Stomach (tissue), 19 donors: ENCODE measurements at places on chromosomes 5 and 9. TPM values are rescaled to one million over a fixed set of nuclear protein-coding genes. Genes with fewer than 3 reads are reported as not detected.

GRCh38 chr5:38151878-38152277, 106.5 kb upstream of the EGFLAM start:
- no peak for DNase-seq

GRCh38 chr5:30561771-30562170, 631.7 kb upstream of the CDH6 start:
- DNase-seq, result no peak

- no peak for DNase-seq
Measured at GRCh38 chr5:88837817-88838216, 45.2 kb downstream of the MEF2C start.

Gene DOK3
- total RNA-seq, result 31.2 TPM

GRCh38 chr5:68757626-68758212, 336.1 kb upstream of the SLC30A5 start:
- no peak for DNase-seq

Gene PDE6A
- not detected for total RNA-seq

Gene CDH9
- total RNA-seq, result not detected

DNA sequence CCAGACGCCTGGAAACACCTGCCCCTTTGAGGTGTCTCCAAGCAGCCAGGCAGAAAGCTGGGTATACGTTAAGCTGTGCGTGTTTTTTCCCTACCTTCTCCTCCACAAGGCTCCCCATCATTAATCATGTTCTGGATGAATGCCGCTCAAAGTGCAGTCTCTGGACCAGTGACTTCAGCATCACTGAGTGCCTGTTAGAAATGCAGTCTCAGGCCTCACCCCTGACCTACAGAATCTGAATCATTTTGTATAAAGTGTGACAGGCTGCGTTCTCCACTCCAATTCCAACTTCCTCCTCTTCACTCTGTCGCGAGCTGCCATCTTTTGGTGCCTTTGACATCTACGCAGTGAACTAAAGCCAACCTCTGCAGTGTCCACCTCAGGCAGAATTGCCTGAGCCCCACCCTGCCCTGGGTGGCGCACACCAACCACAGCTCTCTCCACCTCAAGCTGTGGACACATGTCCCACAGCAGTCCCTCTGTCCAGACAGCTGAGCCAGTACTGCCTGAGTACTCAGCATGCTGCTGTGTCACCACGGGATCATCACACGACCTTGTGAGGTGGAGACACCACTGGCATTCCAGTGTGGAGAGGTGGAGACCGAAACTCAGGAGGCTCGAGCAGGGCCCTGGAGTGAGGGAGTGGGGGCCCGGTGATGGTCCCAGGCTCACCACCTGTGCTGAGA, 14.2 kb downstream of the PTPN3 start:
- DNase-seq, result no peak

Gene PRELID2
- 89.2 TPM for total RNA-seq

GRCh38 chr9:91583966-91584365, 160.3 kb upstream of the NFIL3 start:
- DNase-seq, result no peak

DNA sequence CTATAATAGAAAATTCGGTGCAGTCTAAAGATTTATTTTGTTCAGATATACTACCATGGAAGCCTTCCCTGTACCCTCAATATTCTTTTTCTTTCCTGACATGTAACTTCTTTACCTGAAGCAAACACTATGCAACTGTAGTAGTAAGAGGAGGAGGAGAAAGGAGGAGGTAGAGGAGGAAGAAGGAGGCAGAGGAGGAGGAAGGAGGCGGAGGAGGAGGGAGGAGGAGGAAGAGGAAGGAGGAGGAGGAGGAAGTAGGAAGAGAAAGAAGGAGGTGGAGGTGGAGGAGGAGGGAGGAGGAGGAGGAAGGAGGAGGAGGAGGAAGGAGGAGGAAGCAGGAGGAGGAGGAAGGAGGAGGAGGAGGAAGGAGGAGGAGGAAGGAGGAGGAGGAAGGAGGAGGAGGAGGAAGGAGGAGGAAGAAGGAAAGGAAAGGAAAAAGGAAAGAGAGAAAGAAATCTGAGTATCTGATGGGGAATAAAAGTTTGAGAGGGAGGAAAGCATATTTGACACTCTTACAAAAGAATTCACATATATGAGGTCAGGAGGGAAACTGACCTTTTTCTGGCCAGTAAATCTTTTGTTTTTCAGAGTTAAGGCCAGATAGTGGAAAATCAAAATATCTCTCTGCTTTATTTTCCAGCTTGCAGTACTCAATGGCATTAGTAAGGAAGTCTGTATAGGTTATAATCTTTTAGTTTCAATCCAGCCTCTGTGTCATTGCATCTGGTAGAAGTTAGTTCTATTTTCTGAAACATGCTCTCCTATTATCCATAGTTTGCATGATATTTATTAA, 114.5 kb upstream of the LPAR1 start:
- DNase-seq, result no peak

DNA sequence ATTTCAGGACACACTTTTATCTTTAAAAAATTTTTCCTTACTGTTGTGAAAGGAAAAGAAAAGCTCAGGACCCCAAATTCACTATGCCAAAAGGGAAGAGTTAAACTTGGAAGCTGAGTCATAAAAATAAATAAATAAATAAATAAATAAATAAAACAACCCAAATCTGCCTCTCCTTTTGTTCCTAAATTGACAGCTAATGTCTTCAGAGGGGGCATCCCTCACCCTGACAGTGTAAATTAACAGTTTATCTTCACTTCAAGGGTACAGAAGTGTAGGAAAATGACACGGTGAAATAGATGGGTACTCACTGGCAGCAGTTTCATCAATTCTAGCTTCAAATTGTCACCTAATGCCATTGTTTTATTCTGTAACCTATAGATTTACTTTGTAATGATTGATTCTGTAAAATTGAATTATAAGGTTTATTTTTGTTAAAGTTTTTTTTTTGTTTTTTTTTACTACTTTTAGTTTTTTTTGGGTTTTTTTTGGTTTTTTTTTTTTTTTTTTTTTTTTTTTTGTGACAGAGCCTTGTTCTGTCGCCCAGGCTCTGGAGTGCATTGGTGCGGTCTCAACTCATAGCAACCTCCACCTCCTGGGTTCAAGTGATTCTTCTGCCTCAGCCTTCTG, 18.5 kb upstream of the ANXA1 start:
- no peak for DNase-seq

Gene PAEP
- not detected for total RNA-seq

DNA sequence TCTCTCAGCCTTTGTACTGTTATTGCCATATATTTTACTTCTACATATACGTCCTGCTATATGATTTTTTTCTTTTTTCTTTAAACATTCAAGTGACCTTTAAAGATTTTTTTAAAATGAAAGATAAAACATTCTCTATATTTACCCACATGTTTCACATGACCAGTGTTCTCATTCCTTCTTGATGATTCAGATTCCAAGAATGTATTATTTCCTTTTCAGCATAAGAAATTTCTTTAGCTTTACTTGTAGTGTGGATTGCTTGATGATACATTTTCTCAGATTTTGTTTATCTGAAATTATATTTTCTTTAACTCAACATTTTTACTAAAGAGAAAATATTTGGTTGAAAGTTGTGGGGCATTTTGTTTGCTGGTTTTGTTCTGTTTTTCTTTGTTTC, 792.1 kb downstream of the BRINP1 start:
- no peak for DNase-seq

Gene IL4
- not detected for total RNA-seq

Gene APBA1
- 3.6 TPM for total RNA-seq

Gene ZFAND5
- total RNA-seq, result 644 TPM

DNA sequence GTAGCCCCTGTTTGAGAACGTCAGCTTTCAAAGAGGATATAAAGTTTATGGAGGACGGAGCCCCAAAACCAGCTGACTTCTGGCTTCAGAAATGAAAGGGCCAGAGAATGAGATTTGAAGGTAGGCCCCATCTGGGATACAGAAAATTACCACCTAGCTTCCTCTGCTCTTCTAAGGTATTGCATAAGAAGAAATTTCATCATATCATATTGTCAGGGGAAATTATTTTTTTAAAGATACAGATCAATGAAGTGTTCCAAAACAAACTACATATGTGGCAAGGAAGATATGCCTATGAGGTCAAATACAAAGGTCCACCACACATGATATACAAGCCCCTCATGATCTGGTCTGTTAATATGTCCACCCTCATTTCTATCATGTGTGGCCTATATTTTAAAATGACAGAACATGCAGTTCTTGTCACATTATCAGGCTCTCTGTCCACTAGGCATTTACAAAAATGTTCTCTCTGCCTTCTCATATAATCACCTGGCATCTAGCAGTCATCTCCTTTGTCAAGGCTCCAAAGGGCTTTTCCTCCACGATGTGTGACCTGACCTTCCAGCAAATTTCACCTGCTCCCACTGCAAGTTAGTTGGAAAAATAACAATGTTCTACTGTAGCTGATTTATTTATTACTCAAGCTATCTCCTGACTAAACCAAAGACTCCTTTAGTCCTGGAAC, 83.1 kb downstream of the DPYSL3 start:
- DNase-seq, result no peak

GRCh38 chr5:62829604-62829986, 251.0 kb downstream of the LRRC70 start:
- no peak for DNase-seq

Gene SNCB
- total RNA-seq, result not detected

Gene BARX1
- total RNA-seq, result 80.5 TPM

GRCh38 chr5:149153751-149154610, 12.7 kb downstream of the ABLIM3 start:
- peak; percentile 19 for DNase-seq

Gene CDHR2
- 9.8 TPM for total RNA-seq

DNA sequence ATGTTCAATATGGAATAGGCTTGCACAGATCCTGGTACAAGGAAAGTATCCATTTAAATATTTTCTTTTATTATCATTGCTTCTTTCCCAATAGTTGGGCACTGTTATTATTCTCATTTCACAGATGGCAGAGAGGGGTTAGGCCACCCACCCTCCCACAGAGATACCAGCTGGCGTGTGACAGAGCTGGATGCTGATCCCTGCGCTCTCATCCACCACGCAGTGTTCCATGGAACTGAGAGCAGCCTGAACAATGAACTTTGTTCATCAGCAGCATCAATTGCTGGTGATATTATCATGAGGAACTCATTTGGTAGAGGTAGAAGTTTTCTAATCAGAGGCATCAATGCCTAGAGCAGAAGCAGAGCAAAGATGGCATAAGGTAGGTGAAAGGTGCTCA, 227.9 kb downstream of the ESM1 start:
- no peak for DNase-seq

Gene NSUN2
- 41.1 TPM for total RNA-seq

DNA sequence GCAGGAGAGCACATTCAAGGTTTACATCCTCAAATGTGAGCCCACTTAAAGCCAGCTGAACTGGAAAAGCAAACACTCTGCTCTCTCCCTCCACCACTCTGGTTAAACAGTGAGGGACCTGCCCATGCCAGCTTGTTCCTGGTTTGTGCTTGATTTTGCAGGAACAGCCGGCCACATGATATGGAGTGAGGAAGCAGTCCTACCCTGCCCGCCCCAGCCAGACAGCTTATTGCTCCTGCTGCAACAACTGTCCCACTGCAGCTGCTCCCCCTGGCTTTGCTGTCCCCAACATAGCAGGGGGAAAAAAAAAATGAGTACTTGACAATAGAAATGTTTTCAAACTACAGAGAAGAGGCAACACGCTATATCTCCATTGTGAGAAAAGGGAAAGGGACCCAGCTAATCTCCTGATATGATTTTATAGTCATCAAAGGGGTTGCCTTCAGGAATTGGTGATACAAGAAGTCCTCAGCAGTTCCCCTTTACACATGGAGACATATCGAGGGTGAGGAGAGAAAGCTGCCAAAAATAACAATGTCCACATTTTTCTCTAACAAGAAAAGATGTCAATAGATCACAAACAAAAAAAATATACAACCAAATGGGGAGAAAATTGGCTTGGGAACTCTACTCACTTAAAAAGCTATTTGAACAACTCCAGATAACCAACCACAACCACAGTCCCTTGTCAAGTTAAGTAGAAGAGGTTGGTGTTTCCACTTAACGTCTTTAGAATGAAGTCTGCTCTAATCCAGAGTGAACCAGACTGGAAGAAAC, 4.6 kb downstream of the MYO10 start:
- DNase-seq, result peak; percentile 84

DNA sequence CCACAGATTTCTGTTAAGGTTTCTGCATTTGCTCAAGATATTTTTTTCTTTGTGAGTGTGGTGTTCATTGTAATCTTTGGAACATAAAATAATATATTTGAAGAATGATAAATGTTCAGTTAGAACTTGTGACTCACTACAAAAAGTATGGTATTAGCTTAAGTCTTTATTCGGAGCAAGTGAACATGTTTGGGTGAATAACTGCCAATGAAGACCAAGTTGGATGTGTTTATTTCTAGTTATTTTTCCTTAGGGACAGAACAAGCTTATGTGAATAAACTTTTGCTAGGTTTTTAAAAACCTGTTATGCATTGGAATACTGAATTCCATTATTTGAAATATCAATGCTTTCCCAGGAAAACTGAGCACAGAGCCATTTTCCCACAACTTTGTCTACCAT, 418.6 kb downstream of the SLCO4C1 start:
- DNase-seq, result no peak

GRCh38 chr5:179143446-179143845, 83.3 kb downstream of the ZNF354C start:
- no peak for DNase-seq

Gene CD14
- 14.8 TPM for total RNA-seq

DNA sequence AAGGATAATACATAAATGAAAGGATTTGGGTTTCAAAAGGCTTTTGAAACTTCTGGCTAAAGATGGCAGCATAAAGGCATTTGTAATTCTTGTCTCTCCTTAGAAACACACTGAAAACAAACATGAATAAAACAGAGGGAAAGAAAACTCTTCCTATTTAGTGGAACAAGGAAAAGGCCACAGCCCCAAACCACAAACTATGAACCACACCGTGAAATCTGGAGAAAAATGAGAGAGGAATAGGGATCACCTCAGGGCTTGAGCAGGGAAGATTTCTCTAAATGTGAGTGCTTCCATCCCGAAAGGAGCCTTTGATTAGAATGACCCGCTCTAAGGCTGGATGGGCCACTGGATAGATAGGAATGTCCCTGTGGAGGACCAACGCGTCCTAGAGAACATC, 119.6 kb downstream of the SEC61B start:
- DNase-seq, result no peak
